ENCODE measurements at places on chromosomes 1 and 21. TPM values are rescaled to one million over a fixed set of nuclear protein-coding genes. Genes with fewer than 3 reads are reported as not detected.

DNA sequence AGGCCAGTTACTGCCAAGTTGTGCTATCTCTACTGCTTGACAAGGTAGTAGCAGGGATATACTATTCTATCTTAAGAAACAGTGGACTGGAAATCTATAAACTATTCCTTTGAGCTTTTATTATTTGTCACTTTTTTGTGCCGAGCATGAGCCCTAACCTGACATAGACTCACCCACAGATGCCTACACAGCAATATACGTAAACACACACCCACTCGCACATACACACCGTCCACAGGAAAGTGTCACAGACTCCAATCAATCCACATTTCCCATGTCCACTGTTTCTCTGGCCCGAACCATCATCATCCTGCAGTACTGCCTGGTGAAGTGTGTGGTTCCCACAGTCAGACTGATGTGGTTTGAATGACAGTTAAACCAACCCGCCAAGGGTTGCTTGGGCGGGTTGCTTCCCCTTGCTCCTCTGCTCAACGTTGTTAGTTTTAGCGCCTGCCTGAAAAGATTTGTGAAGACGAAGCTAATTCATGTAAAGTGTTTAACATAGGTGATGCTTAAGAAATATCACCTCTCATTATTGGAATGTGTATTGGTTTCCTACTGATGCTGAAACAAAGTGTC, 47.2 kb downstream of the ADAMTS1 start:
- no peak for DNase-seq

GRCh38 chr1:34696230-34696629, 58.6 kb upstream of the GJB5 start:
- no peak for DNase-seq

GRCh38 chr1:223832637-223832943, 13.2 kb downstream of the TP53BP2 start:
- DNase-seq, result no peak

- no peak for DNase-seq
Observed at GRCh38 chr1:222749927-222750326, 12.9 kb downstream of the FAM177B start.

DNA sequence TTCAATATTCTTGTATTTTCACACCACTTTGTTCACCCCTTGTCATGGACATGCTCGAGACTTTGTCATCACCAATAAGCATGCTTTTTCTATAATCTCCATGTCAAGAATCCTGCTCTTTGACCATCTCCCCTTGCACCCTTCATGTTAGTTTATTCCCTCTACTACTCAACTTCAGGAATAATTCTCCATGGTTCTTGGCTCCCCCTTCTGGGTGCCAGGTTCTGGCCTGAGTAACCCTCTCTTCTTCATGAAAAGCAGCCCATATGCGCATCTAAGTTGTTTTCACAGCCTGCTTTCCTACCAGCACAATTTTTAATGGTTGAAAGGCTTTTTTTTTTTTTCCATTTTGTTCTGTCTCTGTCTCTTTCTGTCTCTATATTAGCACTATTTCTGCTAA, 160.7 kb downstream of the LEPR start:
- DNase-seq, result no peak

GRCh38 chr1:30321246-30321910, 402.0 kb downstream of the MATN1 start:
- no peak for DNase-seq

- no peak for DNase-seq
Observed at GRCh38 chr1:92466683-92467352, 19.9 kb downstream of the GFI1 start.

GRCh38 chr1:97849345-97850340, 71.2 kb downstream of the DPYD start:
- DNase-seq, result no peak

DNA sequence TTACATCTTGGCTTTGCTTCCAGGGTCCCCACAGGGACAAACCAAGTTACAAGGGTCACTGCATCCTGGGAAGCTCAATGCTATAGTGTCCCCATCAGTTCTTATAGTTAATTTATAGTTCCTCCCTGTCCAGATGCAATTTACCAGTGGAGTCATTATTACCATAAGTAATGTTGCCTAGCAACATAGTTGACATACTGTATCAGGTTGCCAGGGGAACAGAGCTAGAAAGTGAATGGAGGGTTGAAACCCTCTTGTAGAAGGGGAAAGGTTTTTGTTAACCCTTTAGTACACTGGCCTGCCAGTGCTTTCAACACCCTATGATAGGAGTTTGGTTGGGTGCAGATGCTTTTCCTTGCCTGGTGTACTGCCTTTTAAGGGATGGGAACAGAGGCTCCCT, 34.3 kb upstream of the TTC4 start:
- no peak for DNase-seq

DNA sequence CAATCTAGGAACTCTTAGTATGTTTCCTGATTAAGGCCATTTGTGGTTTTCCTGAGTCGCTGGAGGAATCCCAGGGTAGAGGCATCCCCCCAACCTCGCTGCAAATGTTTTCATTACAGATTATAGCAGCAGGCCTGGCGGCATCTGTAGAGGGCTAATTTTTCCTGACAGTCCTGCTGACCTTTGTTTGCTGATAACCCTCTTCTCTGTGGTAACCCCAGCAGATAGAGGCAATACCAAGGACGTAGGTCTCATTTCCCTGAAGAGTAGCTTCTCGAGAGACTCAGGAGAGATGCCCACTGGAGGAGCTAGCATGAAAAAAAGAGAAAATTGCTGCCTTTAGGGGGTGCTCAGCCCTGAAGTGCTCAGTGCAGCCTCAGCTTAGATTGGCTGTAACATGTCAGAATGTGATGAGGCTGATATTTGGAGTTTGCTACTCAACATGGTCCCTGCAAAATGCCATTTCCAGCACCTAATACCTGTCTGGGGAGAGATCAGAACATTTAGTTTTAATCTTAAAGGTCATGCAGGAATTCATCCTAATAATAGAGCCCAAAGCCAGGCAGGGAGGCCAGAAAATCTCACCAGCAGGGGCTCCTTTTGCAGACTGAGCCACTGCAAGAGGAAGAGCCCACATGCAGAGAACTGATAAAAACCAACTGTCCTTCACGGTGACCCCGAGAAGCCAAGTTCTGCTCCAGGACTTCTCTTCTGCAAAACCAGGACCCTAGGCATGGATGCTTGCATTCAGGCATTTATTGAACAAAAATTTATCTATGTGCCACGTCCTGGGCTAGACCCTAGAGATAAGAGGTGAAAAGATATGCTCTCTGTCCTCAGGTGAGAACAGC, 184.5 kb downstream of the KAZN start:
- DNase-seq, result no peak

DNA sequence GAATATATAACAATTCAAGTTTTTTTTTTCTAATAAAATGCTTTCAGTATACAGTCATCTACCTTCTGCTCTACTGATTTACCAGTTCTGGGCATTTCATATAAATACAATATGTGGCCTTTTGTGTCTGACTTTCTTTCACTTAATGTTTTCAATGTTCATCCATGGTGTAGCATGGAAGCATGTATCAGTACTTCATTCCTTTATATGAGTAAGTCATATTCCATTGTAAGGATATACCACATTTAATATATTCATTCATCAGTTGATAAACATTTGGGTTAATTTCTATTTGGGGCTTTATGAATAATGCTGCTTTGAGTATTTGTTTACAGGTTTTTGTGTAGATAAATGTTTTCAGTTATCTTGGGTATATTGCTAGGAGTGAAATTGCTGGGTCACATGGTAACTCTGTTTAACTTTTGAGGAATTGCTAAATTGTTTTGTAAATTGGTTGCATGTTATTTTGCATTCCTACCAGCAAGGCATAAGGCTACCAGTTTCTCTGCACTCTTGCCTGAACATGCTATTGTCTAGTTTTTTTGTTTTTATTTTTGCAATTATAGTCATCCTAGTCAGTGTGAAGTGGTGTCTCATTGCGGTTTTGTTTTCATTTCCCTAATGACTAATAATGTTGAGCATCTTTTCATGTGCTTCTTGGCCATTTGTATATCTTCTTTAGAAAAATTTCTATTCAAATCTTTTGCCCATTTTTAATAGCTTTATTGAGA, 206.1 kb downstream of the TM2D1 start:
- no peak for DNase-seq

DNA sequence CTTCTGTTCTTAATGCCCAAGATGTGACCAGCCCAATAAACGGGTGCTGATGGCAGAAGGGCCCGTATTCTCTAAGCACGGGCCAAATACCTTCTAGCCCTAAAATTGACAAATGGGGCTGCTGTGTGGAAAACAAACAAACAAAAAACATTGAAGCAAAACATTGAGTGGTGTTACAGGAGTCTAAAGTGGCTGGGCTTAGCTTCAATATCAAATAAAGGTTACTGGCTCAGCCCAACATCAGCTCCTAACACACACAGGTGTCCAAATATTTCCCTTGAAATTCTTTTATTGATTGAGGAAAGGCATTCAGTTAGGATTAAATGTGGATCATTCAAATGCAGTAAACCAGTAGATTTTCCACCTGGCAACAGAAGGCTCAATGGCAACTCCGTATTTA, 13.3 kb upstream of the TTF2 start:
- no peak for DNase-seq

- DNase-seq, result no peak
Observed at GRCh38 chr21:39966786-39967185, 99.5 kb downstream of the PCP4 start.

DNA sequence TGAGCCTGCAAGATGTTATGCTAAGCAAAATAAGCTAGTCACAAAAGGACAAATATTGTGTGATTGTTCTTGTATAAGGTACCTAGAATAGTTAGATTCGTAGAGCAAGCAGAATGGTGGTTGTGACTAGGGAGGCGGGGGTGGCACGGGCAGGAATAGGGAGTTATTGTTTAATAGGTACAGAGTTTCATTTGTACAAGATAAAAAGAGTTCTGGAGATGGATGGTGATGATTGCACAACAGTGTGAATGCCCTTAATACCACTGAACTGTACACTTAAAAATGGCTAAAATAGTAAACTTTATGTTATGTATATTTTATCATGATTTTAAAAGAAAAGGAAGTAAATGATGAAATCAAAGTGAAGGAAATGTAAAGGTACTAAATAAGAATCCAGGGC, 20.6 kb downstream of the LRRC42 start:
- DNase-seq, result peak; percentile 63

GRCh38 chr1:87388411-87388810, 59.7 kb downstream of the LMO4 start:
- no peak for DNase-seq

GRCh38 chr1:19477284-19478249, 7.8 kb downstream of the CAPZB start:
- DNase-seq, result no peak

DNA sequence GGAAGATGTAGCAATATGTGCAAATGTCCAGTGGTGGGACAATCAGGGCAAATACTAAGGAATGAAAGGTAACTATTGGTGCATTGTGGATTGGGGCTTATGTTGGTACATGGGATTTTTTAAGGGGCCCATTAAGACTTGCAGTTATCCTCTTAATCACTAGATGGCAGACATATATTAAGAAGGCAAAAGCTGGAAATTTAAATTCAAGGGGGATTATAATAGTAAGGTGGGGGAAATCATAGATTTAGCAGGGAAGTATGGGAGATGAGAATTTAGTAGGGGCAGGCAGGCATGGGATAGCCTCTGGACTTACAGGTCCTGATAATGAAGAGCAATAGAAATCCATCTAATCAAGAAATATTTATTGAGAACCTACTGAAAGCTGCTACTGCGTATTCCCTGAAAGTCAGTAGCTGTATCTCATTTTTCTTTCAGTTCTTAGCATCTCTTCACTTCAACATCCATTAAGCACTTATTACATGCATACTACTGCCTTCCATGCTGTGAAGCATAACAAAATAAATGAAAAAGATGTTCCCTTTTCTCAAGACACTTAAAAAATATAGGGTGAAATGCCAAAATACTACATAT, 251.8 kb downstream of the CRB1 start:
- no peak for DNase-seq

- no peak for DNase-seq
Observed at GRCh38 chr1:8055973-8056372, 29.9 kb upstream of the ERRFI1 start.

DNA sequence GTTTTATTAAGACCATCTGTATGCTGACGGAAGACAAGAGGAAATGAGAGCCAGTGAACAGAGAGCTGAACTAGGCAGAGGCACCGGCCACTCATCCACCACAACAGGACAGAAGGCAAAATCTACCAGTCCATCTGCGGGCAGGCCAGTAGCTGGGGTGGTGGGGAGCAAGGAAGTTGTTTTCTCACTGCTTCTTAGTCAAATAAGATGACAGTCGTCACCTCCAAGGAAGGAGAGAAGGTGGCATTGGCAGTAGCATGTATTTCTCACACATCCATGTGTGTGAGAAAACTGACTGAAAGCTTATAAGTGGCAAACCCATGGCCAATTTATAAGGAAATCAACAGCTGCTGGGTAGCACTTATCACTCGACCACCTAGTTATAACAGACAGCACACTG, 8.2 kb downstream of the TTC13 start:
- no peak for DNase-seq

DNA sequence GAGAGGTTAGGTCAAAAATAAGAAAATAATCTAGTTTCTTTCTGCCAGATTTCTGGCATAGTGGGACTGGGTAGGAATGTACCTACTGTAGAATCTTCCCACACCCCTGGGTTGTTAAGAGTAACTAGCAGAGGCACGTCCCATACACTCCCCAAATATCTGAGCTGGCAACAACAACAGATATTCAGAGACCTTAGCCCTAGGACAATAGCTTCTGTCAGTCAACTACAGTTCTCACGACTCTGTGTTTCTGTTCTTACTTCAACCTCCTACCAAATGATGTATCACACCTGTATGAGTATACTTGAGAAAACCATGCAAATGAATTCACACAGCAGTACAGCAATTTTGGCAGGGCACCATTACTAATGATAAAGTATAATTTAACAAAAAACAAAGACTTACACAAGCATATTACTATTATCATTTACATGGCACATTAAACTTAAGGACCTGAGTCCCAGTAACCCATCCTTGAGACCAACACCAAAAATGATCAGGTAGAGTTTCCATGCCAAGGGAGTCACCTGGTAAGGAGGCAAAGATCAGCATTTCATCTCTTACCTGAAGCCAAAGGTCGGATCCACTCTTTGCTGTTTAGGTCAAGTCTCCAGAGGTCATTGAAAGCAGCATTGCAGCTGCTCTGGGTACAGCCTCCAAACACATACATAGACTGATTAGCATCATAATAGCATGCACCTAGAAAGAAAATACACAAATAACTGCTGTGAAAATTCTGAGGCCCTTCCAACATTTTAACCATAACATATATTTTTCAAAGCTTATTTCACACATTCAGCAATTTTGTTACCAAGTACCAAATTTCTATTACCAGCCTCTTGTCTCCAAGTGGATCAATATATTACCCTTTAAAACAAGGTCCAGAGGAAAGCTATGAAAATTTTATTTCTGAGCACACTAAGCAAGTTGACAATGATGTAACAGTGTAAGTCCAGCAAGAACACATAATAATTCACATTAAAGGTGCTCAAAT, 57.5 kb upstream of the CPLANE2 start:
- DNase-seq, result no peak

- DNase-seq, result no peak
Observed at GRCh38 chr1:167270349-167271092, 49.8 kb downstream of the POU2F1 start.

Gene SFN
- 0.40 TPM for total RNA-seq

Gene FCRL5
- 0.05 TPM for total RNA-seq

Gene TRPM2
- 1.4 TPM for total RNA-seq

Gene EPHA10
- 0.03 TPM for total RNA-seq

Gene BNIPL
- total RNA-seq, result 1.6 TPM

Gene SYPL2
- 9.6 TPM for total RNA-seq

Gene POLR3GL
- 14.2 TPM for total RNA-seq

Gene CHI3L1
- total RNA-seq, result 60.6 TPM

Gene KCNN3
- 0.23 TPM for total RNA-seq

Gene TTC34
- 0.20 TPM for total RNA-seq

Gene ARID4B
- 10.9 TPM for total RNA-seq

Gene COA6
- total RNA-seq, result 11.5 TPM

Gene A3GALT2
- total RNA-seq, result not detected

Gene S100A3
- total RNA-seq, result not detected
